ENCODE measurements at places on chromosomes 2 and 18. TPM values are rescaled to one million over a fixed set of nuclear protein-coding genes. Genes with fewer than 3 reads are reported as not detected.

Gene SOCS6
- total RNA-seq = 31.4 TPM

Gene SLC4A3
- 3.0 TPM for total RNA-seq

Gene ALPP
- total RNA-seq = 5.2 TPM

Gene HRH4
- total RNA-seq = not detected
